ENCODE measurements at places on chromosomes 4 and X.

DNA sequence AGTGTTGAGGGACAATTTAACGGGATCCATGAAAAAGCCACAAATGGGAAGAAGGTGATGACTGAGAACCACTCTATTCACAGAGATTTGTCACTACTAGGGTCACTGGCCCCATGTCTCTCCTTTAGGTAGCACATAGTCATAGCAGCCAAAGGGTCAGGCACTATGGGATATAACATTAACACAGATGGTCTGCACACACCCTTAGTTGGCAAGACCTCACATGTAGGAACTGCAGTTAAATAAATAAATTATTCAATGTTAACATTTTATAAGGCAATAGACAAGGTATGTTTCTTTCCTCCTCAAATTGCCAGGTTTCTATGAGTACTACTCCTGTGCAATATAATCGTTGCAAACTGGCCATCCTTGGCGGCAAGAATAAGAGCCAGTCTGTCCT is 10.9 kb downstream of the RASGEF1B start:
- DNase-seq = no peak

DNA sequence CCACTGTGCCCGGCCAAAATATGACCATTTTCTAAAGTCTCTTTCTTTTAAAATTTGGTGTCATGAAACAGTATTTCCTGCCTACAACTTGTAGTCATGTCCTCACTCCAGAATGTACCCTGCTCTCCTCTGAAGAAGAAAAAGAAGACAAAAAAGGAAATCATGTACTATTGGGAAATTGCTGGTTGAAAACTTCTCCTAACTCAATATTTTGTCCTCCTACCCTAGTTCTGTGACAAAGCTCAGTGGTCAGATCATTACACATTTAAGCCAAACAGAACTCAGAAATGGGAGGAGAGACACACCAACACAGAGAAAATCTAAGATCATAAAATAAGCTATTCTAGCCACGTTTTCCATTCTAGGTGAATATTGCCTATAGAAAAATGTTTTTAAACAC is 127.7 kb downstream of the IRF2 start:
- no peak for DNase-seq

DNA sequence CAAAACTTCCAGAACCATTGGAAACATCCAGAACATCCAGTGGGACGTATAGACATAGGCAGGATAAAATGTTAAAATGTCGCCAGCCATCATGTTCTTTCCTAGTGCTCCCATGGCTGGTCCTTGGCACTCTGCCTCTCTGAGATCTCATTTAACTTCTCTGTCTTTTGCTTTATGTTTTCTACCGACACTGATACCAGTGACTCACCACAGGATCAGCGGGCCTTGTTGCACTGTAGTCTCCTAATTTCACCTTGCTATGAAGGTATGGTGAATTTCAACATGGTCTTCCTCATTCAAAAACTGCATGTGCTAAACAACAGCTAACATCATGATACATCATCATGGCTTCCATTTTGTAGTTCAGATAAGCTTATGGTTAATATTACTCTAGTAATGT is 521.0 kb upstream of the IGFBP7 start:
- no peak for DNase-seq

GRCh38 chrX:55014897-55015299 is 14.7 kb downstream of the APEX2 start:
- DNase-seq = no peak

DNA sequence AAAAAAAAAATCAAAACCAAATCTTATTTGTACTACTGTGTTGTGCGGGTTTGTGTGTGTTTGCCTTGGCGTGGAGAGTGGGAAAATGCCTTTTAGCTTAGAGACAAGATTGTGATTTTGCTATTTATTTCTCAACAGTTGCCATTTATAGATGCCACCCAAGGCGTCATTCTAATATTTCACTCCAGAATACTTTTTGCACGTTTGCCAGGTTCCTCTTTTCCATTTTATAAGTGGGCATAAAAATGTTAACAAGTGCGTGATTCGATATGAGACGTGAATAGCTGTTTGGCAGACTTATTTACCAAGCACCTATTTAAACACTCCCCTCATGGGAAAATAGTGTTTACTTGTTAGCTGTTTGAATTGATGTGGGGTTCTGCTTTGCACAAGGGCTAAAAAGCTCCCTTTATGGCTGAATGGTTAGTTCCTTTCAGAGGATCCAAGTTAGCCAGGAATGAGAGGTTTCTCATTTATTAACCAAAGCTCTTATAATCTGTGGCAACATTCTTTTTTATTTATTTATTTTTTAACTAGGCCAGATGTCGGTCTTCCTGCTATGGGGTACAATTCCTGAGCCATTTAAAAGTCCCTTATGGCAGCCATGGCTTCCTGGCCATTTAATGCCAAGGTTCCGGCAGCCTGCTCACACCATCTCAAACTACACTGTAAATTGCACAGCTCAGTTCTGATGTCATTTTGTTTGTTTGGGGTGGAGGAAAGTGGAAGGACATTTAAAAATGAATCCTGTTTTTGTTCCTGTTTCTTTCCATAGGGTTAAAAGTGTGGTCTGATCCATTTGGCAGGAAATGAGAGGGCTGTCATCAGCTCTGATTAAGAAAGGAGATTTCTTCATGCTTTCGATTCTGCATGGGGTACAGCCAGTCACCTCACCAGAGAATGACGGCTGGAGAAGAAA is 14.6 kb downstream of the SMIM20 start:
- DNase-seq = no peak

All from activated CD4-positive, alpha-beta T cell treated with anti-CD3 and anti-CD28 coated beads, Interleukin-2, Interleukin-6, amounts not matched to agents 100 ng/mL and 50 ng/mL, durations not matched to agents 16 hours and 8 hours (primary cell).